ENCODE measurements at places on chromosomes 16 and 17.

DNA sequence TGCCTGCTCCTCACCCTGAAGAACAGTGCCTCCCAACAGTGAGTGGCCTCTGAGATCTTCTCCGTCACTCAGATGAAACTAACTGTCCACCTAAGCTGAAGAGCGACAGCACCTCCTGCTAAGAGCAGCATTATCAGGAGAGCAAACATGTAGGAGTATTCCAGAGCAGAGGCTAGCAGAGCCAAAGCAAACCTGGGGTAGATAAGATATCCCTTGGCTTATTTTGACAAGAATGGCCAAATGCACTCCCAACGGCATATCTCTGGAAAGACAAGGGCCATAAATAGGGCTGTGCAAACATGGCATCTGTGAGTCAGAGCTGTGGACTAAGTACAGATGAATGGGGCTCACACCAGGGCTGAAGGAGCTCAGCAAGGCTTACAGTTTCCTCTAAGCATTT, 96.3 kb downstream of the NDEL1 start:
- no peak for DNase-seq

- no peak for DNase-seq
Measured at GRCh38 chr17:76385892-76386786, 1.7 kb downstream of the SPHK1 start.

GRCh38 chr16:14002416-14002990, 68.6 kb upstream of the MRTFB start:
- no peak for DNase-seq

GRCh38 chr16:38941-39892, 14.2 kb downstream of the POLR3K start:
- no peak for DNase-seq

GRCh38 chr17:62825182-62825581, 17.1 kb upstream of the MARCHF10 start:
- no peak for DNase-seq

DNA sequence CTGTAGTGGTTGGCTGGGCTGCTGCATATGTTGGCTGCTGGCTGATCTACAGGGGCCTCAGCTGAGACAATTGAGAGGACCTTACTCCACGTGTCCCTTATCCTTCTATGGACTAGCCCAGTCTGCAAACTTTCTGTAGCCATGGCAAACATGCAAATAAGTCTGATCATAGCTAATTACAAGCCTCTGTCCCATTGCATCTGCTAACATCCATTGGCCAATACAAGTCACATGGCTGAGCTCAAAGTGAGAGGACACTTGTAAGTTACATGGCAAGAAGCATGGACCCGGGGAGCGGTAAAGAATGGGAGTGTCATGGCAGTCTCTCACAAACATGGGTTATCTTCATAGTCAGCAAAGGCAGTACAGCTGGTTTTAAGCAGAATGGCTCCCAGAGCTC, 11.6 kb upstream of the IL4R start:
- no peak for DNase-seq

DNA sequence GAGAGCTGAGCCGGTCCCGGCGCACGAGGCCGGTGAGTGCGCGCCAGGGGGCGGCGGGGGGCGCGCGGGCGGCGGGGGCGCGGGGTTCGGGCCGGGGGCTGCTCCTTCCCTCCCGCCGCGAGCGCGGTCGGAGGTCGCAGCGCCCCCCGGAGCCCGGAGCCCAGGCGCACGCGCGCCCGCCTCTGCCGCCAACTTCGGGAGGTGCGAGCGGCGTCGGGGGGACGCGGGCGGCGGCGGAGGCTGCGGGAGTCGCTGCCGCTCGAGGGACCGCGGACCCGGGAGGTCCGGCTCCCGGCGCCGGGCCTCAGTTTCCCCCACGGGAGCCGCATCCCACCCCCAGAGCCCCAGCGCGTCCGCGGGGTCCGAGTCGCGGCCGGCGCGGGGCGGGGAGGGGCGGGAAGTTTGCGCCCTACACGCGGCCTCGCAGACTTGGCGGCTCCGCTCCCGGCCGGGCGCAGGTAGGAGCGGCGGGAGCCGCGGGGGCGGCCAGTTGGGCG, at the start of gene PRR35:
Gene PRR35, plus strand, starts transcription at position 191 of the 497 bp plus-strand sequence. CDS start 2,901 bp downstream, outside the sequence.
- DNase-seq = no peak

DNA sequence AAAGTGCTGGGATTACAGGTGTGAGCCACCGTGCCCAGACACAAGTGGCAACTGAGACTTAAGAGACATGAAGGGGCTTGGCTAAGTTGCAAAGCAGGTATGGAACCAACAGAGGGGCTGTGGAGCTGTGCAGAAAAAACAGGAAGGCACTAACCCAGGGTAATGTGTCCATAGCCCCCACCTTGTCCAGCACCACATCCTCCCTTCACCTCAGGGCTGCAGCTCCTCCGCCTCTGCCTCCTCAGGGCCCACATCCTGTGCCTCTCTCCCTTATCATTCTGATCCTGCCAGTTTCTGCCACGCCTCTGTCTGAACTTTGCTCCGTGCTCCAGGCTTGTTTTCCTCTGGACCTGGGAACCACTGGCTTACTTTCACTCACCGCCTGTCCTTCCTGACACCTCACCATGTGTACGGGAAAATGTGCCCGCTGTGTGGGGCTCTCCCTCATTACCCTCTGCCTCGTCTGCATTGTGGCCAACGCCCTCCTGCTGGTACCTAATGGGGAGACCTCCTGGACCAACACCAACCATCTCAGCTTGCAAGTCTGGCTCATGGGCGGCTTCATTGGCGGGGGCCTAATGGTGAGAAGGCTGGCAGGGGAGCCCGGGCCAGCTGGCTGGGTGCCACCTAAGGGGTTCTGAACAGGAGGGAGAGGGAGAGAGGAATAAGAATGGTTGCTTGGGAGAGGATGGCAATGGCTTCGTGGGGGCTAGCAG, at the start of gene TM4SF5:
Gene TM4SF5, plus strand, starts transcription at position 368 of the 716 bp plus-strand sequence. Its CDS starts 37 bp downstream, at position 405.
- DNase-seq = no peak

DNA sequence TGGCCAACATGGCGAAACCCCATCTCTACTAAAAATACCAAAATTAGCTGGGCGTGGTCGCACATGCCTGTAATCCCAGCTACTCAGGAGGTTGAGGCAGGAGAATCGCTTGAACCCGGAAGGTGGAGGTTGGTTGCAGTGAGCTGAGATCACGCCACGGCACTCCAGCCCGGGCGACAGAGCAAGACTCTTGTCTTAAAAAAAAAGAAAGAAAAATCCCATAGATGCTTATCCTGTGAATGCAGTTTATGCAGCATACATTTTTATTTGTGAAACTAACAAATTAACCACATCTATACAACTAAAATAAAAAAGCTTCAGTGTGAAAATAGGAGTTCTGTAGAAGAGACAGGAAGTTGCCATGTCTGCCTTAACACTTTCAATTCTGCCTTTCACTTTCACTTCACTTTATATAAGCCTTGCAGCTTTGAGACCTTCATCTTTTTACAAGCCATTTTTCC, 7.1 kb downstream of the IGSF6 start:
- DNase-seq = peak; percentile 10

DNA sequence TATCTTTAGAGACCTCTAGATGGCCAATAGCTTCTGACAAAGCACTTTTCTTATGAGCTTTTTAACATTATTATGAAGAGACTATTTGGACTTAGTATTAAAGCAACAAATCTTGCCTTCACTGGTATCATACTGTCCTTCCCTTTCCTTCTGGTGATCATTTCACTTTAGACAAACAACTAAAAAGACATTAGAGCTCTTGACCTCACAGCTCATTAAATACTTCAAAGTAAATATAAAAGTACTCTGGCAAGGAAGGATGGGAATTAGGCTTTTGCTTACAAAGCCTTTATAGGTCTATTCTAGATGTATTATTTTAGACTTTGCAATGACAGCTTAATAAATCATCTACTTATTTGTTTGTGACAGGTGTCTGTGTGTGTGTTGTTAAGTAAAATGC, 11.1 kb downstream of the STXBP4 start:
- no peak for DNase-seq

DNA sequence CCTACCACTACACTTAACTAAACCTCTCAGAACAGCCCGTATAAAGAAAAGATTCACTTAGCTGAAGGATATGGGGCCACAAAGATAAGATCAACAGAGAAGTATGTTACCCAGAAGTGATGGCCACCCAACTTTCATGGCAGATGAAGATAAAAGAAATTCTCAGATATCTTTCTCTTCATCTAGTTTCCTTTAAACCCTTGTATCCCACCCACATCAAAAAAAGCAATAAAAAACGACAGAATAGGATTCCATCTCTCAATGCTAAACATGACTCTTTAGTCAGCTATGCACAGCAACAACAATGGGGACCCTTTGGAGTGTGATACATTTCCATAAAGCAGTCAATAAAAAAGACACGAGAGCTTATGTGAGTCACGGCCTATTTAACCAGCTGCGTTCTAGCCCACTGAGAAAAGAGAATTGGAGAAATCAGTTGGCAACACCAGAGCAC, 86.6 kb downstream of the SNX11 start:
- peak; percentile 49 for DNase-seq

DNA sequence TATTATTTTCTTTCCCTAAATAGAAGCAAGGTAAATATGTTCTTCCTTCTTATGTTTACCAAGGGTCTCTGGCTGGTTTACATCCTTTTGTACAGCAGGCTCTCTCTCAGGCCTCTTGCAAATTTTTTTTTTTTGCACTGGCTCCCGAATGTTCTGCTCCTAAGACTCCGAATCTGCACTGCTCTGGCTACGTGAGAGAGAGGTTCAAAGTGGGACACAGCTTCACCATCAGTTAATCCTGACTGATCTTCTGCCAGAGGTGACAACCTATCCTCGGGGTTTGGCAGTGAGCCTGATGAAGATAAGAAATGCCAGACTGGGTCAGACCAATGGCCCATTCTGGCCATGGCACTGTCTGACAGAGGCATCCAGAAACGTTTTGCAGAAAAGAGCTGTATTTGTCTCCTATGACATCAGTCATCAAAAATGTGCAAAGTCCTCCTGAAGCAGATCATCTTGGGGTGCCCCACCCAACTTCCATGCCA, 136.9 kb downstream of the GRIN2A start:
- DNase-seq = no peak

DNA sequence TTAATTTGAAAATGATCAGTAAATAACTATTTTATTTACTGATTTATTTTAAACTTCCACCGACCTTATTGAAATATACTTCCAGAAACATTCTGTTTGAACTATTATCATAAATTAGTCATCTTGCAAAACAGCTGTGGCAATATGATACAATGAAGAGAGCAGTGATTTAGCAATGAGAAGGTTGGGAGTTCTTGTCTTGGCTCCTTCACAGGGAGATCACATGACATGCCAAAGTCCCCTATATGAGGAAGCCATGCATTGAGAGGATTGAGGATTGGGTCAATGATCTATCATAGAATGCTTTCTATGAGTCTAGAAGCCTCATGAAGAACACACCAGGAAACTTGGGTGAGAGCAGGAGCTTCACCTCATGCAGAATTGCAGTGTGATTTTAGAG, 222.7 kb downstream of the LGALS9B start:
- no peak for DNase-seq

- no peak for DNase-seq
Measured at GRCh38 chr17:75937652-75938051, 3.2 kb downstream of the FBF1 start.

DNA sequence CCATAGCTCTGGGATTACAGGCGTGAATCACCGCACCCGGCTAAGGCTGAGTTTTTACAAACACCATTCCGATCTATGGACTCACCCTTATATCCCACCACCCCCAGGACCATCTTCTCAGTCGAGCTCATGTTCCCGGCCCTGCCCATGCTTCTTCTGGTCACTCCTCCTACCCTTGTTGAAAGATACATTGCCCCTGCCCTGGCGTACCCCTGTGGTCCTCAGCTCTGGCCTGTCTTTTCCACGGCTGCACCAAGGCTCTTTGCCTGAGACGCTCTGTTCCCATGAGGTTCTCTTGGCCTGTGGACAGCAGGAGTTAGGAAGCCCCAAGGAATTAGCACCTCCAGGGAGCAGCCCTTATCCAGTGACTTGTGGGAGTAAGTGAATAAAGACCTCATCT, 379.4 kb upstream of the TNRC6C start:
- DNase-seq = no peak

GRCh38 chr16:77043076-77043475, 147.9 kb upstream of the MON1B start:
- peak; percentile 35 for DNase-seq

GRCh38 chr16:65418435-65418834, 296.6 kb upstream of the CDH11 start:
- no peak for DNase-seq

DNA sequence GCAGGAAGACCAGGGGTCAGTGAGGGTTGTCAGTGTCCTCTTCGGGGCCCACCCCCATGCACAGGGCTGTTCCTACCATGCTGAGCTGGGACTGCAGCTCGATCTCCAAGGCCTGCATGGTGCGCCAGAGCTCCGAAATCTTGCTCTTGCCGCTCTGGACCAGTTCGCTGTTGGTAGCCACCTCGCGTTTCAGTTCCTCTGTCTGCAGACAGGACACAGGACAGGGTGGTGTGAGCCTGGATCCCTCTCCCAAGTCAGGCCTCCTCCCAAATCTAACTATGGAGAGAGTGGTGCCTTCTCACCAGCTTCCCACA, 90.9 kb downstream of the GOSR1 start:
- no peak for DNase-seq

GRCh38 chr17:42578282-42578869, 847 bp upstream of the PSMC3IP start:
- DNase-seq = peak; percentile 59

GRCh38 chr16:59514651-59515050, 780.5 kb upstream of the GOT2 start:
- DNase-seq = no peak

DNA sequence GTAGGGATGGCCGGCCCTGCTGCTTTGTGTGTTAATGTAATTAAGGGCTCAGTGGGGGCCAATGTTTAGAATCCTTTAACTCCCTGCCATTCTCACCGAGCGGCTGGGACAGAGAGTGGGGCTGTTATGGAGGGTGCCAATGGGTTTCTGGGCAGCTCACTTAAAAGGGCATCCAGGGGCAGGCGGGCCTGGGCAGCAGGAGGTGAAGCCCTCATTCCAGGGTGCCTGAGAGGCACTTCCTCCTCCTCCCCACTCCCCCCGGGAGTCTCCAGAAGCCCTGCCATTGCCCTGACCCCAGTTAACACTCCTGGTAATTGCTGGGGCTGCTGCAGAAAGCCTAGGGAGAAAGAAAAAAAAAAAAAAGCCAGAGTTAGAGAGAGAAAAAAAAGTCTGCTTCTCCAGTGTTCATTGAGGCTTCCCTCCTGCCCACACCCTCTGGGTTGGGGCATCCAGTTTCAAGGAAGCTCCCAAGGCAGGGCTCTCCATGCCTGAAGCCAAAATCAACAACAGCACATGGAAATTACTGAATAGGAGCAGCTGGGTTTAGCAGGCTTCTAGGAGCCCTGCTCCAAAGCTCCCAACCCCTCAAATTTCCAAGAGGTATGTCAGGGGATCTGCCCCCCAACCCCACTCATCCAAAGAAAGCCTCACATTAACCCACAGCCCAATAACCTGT, 28.0 kb downstream of the CUEDC1 start:
- DNase-seq = peak; percentile 53

DNA sequence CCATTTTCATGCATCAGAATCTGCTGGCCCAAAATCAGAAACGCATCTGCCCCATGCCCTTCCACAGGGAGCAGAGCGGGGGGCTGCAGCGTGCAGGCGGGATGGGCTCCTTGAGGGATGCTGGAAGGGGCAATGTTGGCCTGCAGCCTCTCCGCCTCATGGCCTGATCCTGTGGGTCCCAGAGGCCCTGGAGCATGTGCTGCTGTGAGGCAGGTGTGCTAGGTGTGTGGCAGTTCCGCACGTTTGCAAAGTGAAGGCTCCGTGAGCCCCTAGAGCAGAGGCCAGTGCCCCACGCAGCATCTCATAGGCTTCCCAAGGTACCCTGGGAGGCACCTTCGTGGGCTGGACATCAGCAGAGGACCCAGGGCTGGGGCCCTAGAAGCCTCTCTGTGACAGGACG, 36.4 kb upstream of the CDH15 start:
- no peak for DNase-seq

Data from kidney glomerular epithelial cell (primary cell).